HEK293T (cell line): ENCODE measurements at places on chromosomes 4 and X.

DNA sequence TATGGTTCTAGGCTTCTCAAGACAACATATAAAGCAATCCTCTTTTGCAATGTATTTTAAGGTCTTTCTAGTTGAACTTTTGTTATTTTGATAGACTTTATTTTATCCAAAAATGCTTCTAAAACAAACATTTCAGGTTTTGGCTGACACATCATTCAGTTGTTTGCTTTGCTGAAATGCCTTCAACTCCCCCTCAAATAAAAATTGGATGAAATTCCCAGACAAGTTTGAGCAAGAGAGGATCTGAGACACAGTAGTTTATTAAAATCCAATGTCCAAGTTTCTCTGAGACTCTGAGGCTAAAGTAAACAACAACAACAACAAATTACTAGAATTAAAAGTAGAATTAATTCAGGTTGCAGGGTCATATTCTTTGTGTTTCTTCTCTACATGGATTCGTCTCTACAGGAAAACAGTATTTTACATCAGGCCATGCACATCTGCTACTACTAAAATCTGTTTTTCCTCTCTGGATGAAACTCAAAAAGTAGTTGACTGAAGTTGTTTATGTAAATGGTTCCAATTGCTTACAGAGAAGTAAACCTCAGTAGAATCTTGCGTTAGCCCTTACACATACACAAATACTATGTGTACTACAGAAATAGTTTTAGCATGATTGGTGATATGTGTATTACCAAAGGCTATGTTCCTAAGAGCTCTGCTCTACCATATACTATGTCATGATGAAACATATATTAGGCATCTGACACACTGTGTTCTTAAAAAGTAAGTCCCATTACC lies 64.9 kb downstream of the PRSS12 start:
- no peak for DNase-seq

GRCh38 chrX:146454363-146454762 lies 355.2 kb upstream of the CXorf51B start:
- no peak for DNase-seq

DNA sequence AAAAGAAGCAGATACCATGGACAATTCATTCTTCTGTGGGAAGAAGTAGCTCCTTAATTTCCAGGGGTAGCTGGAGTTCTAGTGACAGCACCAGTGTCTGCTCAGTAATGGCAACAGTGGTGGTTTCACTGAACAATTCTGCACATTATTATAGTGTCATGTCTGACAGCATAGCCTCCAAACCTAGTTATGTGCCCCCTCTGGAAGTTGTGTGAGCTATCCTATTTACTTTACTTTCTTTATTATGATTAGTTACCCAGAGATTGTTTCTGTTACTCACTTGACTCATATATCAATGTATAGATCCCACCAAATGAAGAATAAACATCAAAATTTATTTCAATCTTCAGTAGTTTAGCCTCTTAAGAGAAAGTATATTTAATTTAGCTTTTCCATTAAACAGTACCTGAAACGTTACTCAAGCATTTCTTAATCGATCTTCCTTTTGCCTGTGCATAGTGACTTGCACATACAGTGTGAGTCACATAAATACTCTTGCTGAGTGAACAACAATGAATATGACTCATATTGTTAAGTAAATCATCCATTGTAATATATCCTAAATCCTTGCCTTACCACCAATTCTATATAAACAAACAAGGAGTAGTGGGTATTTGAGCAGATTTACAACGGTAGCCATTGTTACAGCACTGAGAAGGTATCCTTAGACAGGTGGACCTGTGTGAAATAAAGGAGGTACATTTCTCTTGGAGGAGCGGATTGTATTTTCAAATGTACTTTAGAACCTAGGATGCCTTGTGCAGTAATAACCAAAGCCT lies 534.7 kb downstream of the ANKRD50 start:
- no peak for DNase-seq

DNA sequence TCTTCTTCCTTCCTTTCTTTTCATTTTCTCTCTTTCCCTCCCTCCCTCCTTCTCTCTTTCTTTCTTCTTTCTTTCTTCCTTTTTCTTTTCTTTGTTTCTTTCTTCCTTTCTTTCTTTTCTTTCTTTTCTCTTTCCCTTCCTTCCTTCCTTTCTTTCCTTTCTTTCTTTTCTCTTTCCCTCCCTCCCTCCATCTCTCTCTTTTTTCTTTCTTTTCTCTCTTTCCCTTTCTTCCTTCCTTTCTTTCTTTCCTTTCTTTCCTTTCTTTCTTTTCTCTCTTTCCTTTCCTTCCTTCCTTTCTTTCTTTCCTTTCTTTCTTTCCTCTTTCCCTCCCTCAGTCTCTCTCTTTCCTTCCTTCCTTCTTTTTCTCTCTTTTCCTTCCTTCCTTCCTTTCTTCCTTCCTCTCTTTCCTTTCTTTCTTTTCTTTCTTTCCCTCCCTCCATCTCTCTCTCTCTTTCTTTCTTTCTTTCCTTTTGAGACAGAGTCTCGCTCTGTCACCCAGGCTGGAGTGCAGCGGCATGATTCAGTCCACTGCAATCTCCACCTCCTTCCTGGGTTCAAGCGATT lies 44.4 kb downstream of the CRLF2 start:
- no peak for DNase-seq

GRCh38 chrX:133781174-133781573 lies 204.2 kb downstream of the GPC3 start:
- no peak for DNase-seq

DNA sequence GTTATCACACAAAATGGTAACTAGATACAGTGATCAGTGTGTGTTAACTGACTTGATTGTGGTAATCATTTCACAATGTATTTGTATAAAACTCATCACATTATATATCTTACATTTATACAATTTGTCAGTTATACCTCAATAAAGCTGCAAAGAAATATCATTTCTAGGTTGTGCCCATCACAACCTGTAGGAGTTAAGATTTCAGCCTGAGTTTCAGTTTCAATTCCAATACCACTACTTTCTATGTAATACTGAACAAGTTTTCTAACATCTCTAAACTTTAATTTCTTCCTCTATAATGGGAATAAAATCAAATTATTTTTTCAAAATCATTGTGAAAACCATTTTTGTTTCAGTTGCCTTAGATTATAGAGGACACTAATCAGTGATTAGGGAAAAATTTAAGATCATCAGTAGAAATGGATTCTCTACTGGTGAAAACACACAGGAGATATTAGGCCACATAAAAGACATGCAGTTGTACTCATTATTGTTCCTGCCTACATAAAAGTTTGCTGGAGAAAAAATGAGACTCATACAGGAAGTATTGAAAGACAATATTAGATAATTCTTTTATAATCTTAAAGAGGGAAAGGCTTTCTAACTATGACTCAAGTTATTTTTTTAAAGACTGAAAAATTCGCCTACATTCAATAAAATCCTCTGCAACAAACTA lies 18.4 kb upstream of the TBC1D1 start:
- DNase-seq: no peak

DNA sequence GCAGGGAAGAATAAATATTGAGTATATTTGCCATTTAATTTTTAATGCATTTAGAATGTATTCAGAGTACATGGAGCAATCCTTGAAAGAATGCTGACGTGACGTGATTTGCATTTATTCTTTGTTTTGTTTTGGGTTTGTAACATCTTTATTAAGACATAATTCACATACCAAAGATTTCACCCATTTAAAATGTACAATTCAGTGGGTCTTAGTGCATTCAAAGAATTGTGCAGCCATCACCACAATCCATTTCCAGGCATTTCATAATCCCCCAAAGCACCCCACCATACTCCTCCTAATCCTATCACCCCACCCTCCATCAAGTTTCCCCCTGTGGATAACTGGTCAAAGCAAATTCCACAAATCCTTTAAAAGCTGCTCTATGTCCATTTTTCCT lies 87.4 kb downstream of the FAM9B start:
- DNase-seq: no peak

DNA sequence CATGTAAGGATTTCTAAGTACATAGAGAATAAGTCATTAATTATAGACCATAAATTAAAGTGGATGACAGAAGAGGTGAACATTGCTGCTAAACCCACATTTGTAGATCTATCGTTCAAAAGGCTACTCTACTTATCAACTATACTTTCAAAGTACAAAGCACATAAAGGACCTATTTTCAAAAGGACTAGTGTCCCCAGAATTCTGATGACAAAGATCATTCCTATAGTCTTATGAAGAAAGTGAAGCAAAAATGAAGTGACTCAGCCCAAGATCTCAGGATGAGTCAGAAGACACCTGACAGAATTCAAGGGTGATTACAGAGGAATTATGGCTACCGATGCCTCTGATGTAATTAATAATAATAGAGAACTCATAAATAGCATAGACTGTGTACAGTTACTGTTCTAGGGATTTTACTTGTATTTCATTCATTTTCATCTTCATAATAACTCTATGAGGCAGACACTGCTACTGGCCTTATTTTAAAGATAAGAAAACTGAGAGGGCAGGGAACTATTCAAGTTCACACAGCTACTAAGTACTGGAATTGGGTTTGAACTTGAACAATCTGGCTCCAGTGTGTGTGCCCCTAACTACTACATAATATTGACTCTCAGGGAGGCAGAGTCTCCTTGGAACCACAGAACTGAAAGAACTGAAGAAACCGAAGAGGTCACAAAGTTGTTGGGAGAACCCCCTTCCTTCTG lies 17.1 kb downstream of the USP46 start:
- no peak for DNase-seq

GRCh38 chr4:47010347-47010911 lies 17.0 kb upstream of the GABRA4 start:
- no peak for DNase-seq

- no peak for DNase-seq
Observed at GRCh38 chr4:83569429-83569828, 33.5 kb downstream of the GPAT3 start.

- peak; percentile 14 for DNase-seq
Observed at GRCh38 chr4:25913056-25913850, 767 bp upstream of the SMIM20 start.

DNA sequence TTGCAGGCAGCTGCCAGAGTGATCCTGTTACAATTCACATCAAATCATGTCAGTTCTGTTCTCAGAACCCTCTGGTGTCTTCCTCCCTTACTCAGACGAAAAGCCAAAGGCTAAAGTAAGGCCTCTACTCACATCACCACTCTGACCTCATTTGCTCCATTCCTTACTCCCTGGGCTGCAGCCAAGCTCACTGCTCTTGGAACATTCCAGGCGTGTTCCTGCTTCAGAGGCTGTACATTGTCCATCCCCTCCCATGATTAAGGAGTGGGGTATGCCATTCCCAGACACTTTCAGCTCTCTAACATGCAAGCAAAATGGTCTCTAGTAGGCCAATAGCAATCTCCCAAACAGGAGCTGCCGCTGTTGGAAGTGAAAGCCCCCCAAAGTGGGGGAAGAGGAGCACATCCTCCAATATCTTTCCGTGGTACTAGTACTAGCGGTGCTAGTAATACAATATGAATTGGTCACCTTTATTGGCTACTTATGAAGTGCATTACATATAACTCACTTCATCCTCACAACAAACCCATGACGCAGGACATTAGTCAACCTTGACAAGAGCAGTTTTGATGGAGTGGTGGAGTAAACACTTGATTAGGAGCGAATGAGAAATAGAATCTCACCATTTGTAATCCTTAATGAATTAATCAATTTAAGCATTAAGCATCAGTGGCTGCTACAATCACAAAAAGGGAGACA lies 15.0 kb downstream of the GAB3 start:
- no peak for DNase-seq

GRCh38 chr4:53376900-53377299 lies 541 bp upstream of the FIP1L1 start:
- no peak for DNase-seq

GRCh38 chr4:31086756-31087330 lies 366.7 kb downstream of the PCDH7 start:
- no peak for DNase-seq

GRCh38 chrX:22276781-22277180 lies 4.1 kb downstream of the CBLL2 start:
- no peak for DNase-seq

- DNase-seq: no peak
Observed at GRCh38 chrX:109578916-109579315, 42.3 kb downstream of the NXT2 start.

DNA sequence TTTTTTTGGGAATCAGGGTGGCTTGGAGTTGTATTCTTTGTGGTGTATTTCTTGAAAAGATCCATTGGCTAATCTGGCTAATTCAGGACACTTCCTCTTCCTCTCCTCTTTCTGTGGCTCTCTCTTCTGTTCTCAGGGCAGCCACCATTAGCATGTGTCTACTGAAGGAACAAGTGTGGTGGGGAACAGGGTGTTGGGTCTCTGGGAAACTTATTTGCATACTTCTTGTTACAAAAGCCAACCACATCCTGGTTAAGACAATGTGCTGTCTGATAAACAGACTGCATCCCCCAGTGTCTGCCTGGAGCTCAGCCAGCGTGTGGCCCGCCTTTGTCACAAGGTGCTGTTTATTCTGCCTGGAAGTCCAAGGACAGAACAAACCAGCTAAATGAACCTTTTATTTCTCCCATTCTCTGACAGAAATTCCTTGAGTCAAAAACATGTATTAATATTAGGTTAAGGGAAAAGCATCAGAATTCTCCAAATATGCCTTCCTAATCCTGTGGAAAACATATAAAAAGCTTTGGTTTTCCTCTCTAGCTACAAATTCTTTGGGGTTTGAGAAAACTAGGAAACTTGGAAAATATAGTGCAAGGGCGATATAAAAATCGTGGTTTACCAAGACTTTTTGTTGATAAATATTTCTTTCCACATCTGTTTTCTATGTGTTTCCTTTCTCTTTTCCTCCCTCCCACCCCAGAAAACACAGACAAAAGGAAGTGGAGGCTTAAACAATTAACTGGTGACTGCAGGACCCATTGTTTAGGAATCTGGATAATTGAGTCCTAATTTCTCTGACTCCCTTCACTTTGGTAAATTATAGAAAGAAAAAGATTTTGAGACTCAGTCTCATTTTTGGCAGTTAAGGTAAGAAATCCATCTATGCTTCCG lies 203.6 kb downstream of the SPRY1 start:
- no peak for DNase-seq

- DNase-seq: no peak
Observed at GRCh38 chr4:139525414-139525813, 30.6 kb downstream of the SETD7 start.

GRCh38 chrX:150269605-150270254 lies 93.4 kb upstream of the MAMLD1 start:
- DNase-seq: no peak
